ENCODE measurements at places on chromosomes 4 and X.

DNA sequence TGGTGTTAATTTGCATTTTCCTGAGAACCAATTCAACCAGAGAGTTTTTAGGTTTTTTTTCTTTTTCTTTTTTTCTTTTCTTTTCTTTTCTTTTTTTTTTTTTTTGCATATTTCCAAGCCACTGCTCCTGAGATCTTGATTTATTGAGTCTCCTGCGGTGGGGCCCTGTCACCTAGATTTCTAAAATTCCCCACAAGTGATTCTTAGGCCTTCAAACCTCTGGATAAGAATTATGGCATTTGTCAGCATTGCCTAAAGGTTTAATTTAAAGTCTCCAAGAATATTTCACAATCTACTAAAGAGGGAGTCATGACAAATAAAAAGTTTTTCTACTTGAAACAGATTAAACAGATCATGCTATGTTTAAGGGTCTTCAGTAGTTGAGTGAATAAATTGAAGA is 84.9 kb downstream of the GAB1 start:
- DNase-seq: no peak

DNA sequence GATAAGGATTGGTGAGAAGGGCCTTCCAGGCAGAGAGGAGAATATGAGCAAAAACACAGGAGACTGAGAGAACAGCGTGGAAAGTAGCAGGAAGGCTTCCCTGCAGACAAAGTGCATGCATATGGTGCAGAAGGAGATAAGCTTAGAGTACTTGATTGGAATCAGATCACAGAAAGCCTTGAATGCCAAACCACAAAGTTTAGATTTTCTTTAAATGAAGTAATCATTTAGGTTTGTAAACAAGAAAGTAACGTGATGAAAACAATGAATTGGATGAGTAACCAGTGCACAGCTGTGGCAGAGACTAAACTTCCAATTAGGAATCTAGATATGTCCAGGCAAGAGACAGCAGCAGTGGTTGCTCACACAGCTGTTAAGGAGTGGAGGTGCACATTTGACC is 83.8 kb upstream of the C1QTNF7 start:
- DNase-seq: peak; percentile 61

DNA sequence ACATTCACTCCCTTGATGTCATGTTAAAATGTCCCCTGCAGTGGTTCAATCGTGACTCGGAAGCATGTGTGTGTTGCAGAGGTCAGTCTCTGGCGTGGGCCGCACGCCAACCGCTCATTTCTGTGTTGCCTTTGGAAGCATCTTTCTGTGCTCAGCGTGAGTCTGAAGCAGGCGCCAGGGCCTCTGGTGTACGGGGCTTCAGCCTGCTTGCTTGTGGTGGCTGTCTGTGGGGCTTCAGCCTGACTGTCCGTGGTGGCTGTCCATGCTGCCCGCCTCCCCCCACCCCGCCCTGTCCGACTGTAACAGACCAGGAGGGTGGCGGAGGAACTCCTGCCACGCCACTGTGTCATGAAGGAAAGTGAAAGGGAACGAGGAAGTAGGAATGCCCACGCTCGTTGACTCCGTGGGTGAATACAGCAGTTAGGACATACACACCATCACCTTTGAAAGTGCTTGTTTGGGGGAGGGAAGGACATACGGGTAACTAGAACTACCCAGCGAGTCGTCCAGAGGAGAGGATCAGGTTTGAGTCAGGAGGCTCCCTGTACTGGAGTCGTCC is 14.7 kb upstream of the CLCN4 start:
- DNase-seq: no peak

GRCh38 chr4:141077611-141078225 is 55.6 kb downstream of the RNF150 start:
- no peak for DNase-seq

DNA sequence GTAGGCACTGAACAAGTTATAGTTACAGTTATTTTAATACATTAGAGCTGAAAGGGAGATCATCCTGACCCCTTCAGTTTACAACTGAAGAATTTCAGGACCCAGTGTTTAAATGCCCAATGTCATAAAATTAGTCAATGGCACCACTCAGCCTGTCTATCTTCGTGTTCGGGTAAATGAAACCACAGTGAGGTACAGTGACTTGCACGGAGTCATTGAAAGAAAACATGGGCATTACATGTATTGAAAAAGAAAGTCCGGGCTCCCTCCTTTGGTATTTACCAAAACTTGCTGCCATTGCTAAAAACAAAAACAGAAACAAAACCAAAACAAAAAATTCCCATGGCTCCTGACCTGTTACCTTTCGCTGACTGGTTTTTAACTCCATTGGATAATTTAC is 131.7 kb downstream of the SH2D1A start:
- DNase-seq: no peak

GRCh38 chr4:146495269-146495668 is 26.5 kb downstream of the SLC10A7 start:
- DNase-seq: peak; percentile 14

DNA sequence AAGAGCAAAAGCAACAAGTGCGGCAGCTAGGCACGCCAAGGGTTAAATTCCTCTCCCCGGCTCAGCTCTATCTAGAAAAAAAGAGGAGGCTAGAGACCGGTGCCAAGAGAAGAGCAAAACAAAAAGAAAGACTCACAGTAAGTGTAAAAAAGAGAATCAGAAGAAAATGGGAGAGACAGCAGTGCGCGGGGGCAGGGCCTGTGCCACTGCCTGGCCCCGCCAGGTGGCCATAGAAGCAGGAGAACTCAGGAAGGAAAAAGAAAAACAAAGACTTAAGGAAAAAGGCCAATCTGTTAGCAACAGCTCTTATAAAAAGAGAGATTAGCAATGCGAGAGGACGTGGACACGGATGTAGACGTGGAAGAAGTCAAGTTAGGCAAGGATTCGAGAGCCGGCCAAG is 3.2 kb downstream of the ACOX3 start:
- DNase-seq: peak; percentile 14

DNA sequence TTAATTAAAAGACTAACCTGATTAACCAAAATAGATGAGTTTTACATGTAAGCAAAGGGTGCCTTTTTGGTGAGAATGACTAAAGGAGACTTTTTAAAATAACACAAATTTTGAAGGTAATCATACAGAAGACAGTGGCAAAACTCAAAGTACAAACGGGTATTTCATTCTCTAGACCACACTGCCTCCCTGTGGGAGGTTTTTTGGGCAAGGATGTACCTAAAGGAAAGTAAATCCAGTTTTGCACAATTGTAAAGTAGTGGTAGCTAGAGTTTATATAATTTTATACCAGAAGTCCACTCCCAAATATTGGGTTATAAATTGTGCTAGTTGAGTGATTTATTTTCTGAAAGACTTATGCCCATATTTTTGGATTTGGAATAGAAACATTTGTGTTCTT is 201.0 kb downstream of the PAPSS1 start:
- peak; percentile 34 for DNase-seq

Measured in cardiac fibroblast (primary cell).